ENCODE measurements at places on chromosomes 5 and 9.

DNA sequence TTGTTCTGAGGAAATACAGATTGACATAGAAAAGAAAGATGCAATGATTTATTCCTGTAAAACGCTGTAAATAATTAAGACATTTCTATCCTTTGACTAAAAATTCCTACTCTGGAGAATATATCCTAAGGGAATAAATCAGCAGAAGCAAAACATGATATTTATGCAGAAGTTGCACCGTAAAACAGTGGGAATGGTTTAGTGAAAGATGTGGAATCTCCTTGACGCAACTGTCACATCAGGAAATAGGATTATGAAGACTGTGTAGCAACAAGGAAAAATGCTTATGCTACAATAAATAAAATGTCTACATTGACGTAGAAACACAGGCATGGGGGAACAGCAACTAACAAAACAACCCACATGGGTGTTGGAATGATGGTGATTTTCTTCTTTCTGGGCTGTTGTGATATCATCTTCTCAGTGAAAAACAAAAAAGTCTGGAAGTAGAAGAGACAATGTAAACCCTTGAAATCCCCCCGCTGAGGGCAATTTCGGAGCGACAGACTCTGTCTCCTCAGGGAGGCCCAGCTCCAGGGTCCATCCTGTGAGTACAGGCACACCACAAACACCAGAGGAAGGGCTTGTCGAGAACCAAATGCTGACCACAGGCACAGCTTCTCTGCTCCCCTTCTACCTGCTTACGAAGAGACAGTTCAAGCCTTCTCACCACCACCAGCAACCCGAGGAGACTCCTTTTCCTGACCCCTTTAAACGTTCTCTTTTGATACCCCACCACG lies 25.2 kb downstream of the COL23A1 start:
- no peak for DNase-seq

DNA sequence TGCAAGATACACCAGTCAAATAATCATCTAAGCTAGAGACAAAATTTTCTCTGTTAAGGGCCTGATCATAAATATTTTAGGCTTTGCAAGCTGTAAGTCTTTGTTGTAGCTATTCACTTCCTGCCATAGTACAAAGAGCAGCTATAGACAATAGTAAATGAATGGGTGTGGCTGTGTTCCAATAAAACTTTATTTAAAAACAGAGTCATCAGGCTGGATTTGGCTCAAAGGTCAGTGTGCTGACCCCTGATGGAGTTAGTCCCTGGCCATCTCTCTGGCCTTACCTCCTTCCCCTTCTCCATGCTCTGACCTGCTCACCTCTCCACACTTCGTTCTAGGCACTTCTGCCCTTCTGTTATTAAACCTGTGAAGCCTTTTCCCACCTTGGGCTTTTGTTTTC lies 86.0 kb downstream of the DRD1 start:
- no peak for DNase-seq

- no peak for DNase-seq
Observed at GRCh38 chr9:121840838-121841760, 189.7 kb downstream of the DAB2IP start.

DNA sequence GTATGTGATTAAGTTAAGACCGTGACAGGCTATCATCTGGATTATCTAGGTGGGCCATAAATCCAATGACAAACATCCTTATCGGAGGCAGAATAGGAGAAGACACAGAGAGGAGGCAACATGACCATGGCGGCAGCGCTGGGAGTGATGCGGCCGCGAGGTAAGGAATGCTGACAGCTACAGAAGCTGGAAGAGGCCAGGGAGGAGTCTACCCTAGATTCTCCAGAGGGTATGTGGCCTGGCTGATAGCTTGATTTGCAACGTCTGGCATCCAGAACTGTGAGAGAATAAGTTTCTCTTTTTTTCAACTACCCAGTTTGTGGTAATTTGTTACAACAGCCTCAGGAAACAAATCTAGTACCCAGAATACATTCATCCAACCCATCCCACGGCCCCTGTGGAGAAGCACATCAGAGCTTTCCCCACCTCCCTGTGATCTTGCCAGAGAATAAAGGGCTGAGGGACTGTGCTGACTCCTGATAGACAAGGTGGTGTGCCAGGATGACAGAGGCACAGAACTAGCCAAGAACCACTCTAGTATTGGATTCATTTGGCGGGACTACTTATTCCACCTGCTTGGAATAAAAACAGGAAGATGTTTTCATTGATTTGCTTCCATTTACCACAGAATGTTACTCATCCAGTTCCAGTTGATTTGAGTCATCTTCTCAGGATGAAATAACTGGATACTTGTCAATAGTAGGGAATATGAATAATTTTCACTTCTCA lies 187.4 kb downstream of the MAN2A1 start:
- no peak for DNase-seq

DNA sequence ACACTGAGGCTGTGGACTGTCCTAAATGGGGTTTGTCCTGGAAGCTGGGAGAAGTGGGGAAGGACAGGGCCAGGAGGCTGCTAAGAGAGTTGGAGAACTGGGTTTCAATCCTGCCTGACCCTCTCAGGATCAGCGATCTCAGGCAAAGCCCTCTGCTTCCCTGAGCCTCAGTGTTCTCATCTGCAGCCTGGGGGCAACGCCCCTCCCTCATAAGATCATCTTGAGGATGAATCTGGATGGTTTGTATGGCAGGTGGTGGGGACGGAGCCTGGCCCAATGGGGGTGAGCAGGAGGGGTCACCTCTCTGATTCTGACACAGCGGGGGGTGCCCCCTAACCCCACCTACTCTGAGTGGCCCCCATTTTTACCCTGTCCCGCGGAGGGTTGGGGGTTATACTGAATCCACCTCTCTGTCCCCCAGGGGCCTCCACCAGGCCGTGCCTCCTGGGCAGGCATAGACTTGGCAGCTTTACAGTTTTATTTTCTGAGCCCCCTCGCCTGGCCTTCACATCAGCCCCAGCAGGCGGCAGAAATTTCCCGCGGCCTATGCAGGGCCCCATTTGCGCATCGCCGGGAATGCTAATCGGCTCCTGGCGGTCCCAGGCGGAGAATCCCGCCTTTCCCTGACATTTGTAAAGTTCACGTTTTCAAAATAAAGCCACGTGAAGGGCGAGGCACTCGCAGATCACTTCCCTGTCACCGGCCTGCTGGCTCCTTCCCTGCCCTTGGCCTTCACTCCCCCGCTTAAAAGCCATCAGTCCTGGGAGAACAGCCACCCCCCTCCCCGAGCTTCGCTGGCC lies 17.8 kb upstream of the LAMC3 start:
- DNase-seq = no peak

DNA sequence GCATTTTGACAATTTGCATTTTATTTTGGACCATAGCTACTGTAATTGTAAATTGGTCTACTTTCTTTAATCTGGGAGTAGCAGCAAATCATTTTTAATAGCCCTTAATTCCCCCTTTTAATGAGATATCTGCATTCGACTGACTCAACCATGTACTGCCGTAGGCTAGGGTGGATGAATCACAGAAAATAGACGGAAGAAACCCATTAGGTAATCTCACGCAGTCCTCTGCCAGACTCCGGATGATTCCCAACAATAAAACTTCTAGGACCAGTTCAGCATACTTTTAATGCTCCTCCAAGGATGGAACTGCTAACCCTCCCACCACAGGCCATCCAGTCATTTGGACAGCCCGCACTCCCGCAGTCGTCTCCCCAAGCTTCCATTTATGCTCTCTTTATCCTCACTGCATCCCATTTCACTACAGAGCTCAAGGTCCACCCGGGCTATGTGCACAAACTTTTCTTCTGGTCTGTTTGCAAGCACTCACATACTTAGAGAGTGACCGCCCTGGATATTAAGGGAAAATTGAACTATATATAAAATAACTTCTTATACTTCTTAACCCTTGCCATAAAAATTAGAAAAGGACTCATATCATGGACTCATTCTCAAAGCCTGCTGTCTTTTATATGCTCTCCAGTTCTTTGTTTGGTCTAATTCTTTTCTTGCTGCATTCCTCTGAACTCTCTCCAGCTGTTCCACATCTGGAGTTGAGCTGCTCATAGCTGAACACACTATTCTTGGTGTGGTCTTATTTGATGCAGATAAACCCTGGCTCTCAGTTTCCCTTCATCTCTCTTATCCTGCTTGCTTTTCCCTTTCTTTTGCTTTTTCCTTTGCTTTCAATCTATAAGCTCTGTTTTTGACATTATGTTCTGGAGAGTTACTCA lies 326.6 kb downstream of the ARL15 start:
- no peak for DNase-seq
